ENCODE measurements at places on chromosomes 16 and 17.

DNA sequence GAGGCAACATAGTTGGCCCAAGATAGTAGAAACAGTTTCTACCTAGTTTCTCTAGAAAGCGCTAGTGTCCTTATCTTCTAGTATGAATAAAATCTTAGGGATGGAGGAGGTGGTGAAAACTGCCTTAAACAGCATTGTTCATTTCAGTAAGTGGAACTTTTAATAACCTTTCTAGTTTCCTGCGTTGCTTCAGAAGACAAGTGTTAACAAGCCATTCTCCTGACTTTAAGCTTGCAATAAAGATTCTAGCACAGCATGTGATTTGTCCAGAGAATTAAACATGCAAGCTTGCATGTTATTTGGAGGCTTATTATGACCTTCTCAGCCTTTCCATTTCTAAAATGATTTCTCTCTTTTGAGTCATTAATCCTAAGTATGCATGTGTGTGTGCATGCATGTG, 72.3 kb downstream of the TANGO6 start:
- no peak for DNase-seq

DNA sequence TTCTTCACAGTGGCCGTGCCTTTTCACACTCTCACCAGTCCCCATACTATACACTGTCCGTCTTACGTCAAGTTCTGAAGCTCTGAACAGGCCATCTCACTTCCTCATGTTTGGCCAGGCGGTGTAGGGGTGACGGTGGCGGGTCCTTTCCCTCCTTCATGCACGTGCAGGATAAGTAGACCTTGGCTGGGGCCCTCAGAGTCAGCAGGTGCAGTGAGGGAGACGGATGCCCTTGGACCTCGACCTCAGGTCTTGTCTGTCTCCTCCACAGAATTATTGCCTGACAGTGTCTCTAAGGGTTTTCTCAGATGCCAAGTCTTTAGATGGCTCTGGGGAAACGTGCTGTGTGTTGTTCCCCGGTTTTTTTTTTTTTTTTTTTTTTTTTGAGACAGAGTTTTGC, 37.6 kb downstream of the RAB11FIP3 start:
- no peak for DNase-seq

DNA sequence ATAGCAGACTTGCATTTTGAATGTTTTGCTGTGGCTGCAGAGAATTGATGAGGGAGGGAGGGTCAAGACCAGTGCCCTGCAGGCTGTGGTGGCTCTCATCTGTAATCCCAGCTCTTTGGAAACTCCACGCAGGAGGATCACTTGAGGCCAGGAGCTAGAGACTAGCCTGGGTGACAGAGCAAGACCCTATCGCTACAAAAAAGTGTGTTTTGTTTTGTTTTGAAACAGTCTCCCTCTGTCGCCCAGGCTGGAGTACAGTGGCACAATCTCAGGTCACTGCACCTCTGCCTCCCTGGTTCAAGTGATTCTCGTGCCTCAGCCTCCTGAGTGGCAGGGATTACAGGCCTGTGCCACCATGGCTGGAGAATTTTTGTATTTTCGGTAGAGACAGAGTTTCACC, 1.9 kb upstream of the UBE2G1 start:
- DNase-seq, result no peak

DNA sequence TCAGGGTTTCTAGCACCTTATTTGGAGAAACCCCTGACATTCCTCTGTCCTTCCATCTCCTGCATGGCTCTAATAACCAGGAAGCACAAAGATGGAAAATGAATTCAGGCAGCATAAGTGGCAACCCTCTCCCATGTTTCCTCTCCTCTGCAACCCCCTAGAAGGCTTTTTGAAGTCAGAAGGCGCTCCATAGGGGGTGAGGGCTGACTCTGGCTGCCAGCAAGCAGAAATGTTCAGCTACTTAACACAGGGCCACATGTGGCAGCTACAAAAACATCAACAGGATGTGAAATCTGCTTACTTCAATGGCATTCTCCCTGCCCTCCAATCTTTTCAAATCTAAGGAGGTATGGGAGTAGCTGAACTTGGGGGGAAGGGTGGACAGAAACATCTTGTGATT, 55.2 kb upstream of the IRX5 start:
- DNase-seq, result no peak

GRCh38 chr17:55340686-55341085, 75.9 kb downstream of the HLF start:
- DNase-seq, result no peak

GRCh38 chr17:58487589-58488427, at the start of gene HSF5:
HSF5 (minus strand) TSS chr17:58488408; CDS start chr17:58488274, 134 bp downstream.
- DNase-seq, result no peak

DNA sequence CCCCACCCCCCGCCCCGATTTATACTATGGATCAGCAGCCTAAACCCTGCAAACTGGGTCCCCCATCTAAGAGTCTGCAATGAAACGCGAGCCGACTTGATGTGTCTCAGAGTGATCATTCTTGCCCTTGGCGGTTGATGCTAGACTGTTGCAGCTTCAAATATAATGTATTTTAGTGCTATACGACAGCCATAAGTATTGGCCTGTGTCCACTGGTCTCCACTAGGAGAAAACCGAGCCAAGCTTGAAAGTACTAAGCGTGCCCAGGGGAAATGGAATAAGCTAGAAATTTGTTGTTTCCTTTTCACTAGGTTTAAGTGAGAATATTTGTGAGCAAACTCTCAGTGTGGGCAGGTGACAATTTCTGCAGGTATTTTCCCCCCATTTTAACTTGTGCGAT, 711.2 kb downstream of the MAF start:
- no peak for DNase-seq

GRCh38 chr16:76195648-76196047, 81.6 kb upstream of the CNTNAP4 start:
- no peak for DNase-seq

GRCh38 chr16:55349867-55350266, 25.9 kb downstream of the IRX6 start:
- no peak for DNase-seq

DNA sequence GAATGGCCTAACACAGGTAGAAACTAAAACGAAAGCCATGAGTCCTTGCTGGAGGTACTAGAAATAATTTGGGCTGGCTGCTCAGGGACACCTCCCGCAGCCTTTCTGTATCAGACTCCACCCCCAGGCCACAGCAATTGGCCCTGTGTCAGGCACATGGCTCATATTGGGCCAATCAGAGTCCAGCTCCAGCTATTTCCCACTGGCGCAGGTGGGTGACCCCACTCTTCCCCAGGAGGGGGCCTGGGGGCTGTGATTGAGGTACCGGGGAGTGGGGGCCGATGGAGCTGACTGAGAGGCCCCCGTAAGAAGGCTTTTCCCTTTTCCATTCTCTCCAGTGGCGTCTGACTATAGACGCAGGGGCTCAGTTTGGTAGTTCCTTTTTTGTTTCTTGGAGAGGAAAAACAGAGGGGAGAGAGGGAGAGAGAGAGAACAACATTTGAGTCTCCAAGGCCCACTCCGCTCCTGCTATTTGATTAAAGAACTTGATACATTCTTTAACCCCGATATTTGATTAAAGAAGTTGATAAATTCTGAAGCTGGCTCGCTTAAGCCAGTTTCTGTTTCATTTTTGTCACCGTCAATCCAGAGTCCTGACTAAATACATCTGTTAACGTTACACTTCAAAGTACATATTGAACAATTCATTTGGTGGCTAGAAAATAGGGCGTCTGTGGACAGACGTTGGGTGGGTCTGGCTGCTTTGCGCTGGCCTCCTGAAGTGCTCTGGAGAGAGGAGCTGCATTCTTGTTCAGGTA, 26.3 kb downstream of the FOXL1 start:
- DNase-seq, result no peak

- no peak for DNase-seq
These were observed 118.4 kb upstream of the NOG start for GRCh38 chr17:56475116-56475515.

DNA sequence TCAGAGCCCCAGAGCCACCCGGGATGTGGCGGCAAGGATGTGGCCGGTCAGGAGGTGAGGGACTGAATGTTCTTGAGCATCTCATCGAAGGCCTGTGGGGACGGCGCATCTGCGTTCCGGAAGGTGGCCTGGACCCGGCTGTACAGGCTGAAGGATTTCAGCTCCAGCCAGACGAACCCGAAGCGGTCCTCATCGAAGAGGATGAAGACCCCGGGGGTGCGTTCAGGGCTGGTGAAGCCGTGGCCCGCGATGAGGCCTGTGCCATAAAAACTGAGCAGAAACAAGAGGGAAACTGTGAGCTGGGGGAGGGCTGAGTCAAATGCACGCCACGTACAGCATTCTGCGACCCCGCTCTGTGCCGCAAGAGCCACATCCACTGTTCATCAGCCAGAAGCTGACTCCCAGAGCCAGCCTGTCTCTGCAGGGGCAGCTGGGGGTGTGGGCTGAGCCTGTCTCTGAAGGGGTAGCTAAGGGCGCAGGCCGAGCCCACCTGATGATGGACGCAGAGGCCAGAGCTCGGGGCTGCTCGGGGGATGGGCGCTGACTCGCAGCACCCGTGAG, 14.1 kb upstream of the C16orf95 start:
- no peak for DNase-seq

- no peak for DNase-seq
These were observed 75.1 kb downstream of the CYLD start for GRCh38 chr16:50816901-50817555.

DNA sequence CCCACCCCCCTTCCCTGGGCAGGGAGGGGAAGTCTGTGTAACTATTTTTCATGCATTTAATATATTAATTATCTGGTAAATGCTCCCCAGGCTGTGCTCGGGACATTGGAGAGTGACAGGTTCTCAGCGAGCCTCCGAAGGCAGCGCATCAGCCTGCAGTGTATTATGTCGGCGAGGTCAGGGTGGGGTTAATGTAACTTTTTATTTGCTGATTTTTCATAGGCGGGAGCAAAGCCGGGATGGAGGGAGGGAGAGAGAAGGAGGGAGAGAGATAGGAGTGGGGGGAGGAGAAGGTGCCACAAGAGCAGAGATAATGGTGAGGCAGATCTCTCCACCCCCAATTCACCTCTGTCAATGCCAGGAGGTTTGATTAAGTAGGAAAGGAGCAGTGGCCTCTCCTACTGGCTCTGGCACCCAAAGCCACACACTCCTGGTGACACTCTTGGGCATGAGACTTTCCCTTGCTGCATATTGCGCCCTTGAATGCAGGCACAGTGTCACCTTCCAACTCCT, 104.0 kb downstream of the MRM1 start:
- no peak for DNase-seq

- no peak for DNase-seq
These were observed 313.2 kb upstream of the KCNJ16 start for GRCh38 chr17:69761767-69762321.
